ENCODE measurements at places on chromosomes 7 and 10.

DNA sequence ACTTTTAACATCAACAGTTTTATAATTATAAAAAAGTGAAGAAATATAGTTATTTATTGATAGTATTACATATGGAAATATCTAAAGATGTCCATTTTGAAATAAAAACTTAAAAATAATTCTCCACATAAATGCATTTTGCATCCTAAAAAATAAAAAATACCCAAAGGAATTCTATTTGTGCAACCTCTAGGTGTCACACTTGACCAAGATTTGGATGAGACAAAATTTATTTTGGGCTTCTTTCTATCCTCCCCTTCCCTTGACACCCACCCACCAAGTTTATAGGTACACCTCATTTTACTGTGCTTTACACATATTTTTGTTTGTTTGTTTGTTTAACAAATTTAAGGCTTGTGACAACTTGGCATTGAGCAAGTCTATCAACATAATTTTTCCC is 3.3 kb upstream of the THSD7A start:
- no peak for DNase-seq

DNA sequence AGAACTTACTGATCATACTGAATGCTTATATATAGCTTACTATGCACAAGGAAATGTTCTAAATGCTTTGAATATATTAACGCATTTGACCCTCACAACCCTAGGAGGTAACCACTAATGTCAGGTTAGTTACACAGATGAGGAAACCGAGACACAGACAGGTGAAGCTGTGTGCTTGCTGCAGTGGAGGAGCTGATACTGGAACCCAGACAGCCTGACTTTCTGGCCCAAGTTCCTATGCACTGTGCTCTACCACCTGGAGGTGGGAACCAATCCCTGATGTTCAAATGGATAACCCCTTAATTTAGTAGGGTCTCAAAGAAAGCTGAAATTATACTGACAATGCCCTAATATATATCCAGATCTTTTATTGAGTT is 119.6 kb downstream of the SORBS1 start:
- DNase-seq: no peak

GRCh38 chr10:131035779-131036178 is 275.7 kb downstream of the TCERG1L start:
- DNase-seq: no peak

DNA sequence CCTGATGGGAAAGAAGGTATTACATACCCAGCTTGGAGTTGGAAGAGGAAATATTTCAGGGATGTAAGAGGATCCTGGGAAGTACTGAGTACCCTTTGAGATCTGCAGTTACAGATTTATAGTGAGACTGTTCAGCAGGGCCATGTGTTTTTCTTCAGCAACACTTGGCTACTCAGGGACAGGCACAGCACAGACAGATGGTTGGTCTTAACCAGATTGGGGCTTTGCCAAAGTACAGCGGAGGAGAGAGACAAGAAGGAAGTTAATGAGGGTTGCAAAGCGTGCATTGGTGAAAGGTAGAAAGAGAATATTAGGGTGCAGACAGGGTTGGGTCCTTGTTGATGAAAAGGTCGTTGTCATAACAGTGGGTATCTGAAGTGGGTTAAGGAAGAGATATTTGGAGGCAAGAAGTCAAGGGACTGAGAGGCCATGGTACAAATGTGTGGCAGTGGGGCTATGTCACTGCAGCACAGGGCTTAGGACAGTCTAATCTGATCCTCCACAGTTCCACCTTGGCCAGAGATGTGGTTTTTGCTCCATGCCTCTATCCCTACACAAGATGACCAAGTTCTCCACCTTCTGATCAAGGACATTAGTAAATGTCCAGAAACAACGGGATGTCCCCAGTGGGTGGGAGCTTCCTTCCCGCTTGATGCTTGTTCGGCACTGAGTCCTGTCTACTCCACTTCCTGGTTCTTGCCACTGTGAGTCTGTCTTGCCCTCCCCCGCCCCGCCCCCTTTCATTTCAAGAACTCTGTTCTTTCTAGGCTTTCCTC is 18.9 kb upstream of the DNAJC1 start:
- no peak for DNase-seq

DNA sequence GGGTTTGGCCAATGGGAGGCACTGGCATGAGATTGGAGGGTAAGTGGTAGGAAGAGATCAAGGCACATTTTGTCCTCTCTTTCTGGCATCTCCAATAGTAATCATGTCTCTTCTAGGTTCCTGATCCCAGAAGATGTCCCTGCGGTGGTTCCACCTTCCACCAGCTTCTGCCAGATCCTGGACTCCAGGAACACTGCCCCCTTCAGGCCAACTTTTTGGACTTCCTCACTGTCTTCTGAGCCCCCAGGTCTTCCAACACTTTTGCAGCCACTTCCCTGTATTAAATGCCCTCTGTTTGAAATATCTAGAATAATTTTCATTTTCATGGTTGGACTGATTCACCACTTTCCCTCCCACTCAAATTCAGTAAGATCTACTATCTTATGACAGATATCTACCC is 60.9 kb downstream of the BAMBI start:
- DNase-seq: no peak

DNA sequence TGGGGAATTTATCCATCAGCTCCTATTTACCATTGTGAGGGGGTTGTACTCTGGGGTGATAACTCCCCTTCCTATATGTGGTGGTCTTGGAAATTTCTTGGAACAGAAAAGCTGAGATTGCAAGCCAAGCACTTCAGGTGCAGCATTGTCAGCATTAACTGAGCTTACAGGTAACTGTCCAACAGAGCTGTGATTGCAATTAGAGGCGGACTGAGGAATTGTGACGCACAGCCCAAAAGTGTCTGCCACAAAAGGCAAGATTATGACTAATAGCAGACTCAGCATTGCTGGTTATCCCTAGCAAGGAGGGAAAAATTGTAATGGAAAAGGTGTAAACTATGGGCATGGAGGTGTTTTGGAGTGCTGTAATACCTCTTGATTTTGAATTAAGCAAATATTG is 126.1 kb upstream of the AGR3 start:
- DNase-seq: no peak

DNA sequence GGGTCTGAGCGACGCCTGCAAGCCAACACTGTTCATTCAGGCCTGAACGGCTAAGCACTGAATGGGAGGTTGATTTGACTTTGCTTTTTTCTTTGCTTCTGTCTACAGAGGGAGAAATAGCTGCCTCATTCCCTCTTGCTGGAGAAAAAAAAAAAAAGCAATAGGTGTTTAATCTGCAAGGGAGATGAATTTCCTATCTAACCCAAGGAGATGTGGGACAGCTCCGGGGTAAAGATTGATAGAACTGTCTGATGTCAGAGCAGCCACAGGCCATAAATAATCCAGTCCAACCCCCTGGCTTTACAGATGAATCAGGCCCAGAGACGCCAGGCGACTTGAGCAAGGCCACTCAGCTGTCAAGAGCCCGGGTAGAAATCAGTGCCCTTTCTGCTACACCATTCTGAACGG is 168.0 kb downstream of the ARHGAP12 start:
- DNase-seq: no peak

DNA sequence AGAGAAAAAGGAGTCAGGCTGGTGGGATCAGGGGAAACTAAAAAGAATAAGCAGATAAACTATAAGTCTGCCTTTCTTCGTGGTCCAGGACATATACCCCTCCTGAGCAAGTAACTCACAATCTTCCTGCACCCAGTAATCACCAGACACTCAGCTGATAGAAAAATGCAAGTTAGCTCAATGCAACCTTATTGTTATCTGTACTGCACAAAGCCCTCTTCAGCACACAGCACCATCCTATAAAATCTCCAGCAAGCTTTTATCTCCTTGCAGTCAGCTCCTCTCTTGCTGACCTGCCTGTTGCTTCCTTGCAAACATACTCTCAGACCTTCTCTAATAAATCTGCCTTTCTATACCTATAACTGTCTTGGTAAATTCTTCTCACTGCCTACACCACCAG is 6.7 kb downstream of the SLC37A3 start:
- DNase-seq: no peak

DNA sequence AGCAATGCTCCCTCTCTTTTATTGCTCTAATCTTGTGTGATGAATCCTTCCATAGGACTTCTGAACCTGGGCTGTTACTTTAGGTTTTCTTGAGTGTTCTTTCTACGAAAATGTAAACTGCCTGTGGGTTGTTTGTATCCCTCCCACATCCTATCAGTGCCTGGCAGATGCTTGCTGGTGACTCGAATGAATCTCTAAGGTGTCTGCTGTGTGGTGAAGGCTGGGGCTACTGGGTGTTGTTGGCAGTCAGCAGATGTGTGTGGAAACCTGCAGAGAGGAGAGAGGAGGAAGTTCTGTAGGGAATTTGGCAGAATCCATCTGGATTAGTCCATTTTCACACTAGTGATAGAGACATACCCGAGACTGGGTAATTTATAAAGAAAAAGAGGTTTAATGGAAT is 639.4 kb downstream of the CALN1 start:
- no peak for DNase-seq

DNA sequence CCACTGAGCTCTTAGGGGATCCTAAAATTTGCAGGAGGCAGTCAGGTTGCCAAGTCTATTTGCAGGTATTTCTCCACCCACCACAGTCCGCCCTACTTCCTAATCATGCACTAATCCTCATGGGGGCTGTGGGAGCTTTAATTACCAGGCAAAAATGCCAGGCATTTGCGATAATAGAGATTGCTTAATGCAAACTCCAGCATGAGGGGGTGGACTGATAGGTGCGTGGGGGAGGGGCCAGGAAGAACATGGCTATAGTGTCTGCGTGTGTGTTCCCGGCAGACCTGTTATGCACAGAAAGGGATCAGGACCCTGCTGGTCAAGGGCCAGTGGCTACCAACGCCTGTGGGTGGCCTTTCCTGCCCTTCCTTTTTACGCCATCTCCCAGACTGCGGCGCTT is 15.6 kb upstream of the AQP1 start:
- DNase-seq: no peak

DNA sequence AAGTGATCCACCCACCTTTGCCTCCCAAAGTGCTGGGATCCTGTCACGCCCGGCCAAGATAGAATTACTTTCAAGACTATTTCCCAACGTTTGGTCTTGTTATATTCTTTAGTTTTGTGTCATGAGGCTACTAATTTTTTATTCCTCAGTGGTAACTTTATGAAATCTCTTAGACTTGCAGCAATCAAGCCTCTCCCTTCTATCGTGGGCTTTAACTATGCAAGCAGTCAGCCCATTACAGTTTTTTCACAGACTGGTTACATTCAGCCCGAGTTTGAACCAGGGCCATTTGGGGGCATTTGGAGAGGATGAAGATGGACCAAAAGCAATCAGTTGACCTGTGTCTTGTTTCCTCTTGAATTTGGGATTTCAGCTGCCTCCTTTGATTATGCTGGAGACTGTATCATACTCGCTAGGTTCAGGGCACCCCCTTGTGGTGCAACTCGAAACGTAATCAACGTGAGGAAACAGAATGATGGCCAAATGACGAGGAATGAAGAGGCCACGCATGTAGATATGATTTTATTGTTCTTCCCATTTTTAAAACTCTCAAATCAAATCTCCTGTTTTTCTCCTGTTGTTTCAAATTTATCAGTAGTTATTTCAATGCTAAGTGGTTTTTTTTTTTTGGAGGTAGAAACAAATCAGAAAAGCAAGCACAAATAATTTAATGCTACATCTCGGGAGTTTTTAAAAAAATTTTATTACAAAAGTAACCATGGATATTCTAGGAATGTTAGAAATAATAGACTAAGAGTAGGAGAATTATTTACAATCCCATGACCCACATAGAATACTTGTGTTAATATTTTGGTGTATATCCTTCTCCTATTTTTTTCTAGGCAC is 151.6 kb downstream of the KIAA1217 start:
- no peak for DNase-seq

DNA sequence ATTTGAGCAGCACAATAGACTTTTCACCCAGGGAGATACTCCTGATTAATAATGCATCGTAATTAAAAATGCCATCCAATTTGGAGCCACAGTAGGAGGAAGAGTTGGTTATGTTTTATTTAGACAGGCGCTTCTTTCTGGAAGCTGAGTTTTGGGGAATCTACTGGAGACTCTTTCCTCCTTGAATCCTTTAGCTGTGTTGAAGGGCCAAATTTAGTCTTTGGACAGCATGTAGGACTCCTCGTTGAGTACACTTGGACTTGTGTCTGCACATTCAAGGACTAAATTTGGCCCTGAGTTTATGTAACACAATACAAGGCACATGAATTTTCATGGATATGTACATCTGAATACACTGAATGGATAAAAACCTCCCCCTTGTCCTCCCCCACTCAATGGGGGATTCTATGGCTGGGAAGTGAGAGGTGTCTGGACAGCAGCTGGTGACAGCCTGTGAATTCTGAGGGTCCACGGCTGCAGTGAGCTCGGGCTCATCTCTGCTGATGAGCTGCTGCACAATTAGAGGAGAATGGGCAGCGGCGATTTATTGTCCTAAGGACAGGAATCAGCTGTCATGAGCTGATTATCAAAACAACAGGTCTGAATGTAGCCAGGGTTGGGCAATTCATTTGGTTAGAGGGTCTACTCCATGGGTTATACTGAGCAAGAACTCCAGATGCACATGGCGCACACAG is 95.2 kb downstream of the PRTFDC1 start:
- DNase-seq: no peak

DNA sequence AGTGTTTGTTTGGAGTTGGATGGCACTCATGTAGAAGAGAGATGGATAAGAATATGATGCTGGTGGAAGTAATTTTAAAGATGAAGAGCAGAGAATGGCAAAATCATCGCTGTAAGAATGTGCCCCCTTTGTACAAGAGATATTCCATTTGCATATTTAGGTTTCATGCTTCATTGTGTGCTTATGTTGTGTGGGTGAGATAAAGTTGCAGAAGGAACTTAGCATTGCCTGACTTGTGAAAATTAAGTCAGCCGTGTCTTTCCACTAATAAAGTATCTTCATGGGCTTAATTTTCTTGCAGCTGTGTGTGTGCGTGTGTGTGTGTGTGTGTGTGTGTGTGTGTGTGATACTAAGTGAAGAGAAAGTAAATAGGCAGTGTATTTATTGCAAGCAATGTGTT is 381.9 kb downstream of the OTUD1 start:
- no peak for DNase-seq

- no peak for DNase-seq
These were observed 5.9 kb downstream of the FEZF1 start for GRCh38 chr7:122298618-122299017.

- DNase-seq: no peak
These were observed 17.6 kb downstream of the BCCIP start for GRCh38 chr10:125840955-125841354.

GRCh38 chr7:28191751-28192150 is 11.2 kb upstream of the JAZF1 start:
- DNase-seq: no peak

GRCh38 chr10:13890233-13891127 is 303.7 kb downstream of the PRPF18 start:
- DNase-seq: no peak

Measured in stimulated activated CD8-positive, alpha-beta memory T cell treated with anti-CD3 and anti-CD28 coated beads, Interleukin-2, amount 100 ng/mL, for 1 hour (primary cell).